ENCODE measurements at places on chromosomes 2 and 18. TPM values are rescaled to one million over a fixed set of nuclear protein-coding genes. Genes with fewer than 3 reads are reported as not detected.

DAW1 gene
- not detected for total RNA-seq

- H3K36me3 ChIP-seq = no peaks in the 10 kb centered on the region
- H3K27ac ChIP-seq = no peak overlapping the region
- no peaks in the 10 kb centered on the region for H3K4me1 ChIP-seq
- no peaks in the 10 kb centered on the region for H3K27me3 ChIP-seq
Measured at GRCh38 chr2:21939967-21940366, 816.2 kb downstream of the TDRD15 start.

GRCh38 chr2:43429369-43429768, 166.5 kb downstream of the THADA start:
- no peak for DNase-seq
- peaks cover 32% of the 10 kb centered on the region for H3K4me1 ChIP-seq
- no peak overlapping the region for H3K27ac ChIP-seq
- H3K36me3 ChIP-seq = peaks cover 33% of the 10 kb centered on the region
- no peak overlapping the region for H3K4me3 ChIP-seq

DNA sequence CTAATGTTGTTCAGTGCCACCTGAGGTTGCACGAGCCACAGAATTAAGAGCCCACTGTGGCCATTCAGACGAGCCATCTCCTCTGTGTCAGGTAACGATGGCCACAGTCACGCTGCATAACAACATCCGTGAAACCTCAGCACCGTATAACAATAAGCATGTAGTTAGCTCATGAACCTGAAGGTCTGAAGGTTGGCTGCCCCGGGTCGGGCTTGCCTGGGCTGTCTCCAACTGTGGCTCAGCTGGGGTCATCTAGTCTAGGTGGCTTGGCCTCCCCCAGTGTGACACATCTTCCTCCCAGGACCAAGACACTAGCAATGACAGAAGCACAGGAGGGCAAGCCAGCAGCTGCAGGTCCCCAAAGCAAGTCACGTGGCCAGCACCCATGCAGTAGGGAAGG, 258.0 kb downstream of the GLI2 start:
- peaks cover 2% of the 10 kb centered on the region for H3K27me3 ChIP-seq
- no peak for DNase-seq
- no peaks in the 10 kb centered on the region for H3K4me1 ChIP-seq
- no peaks in the 10 kb centered on the region for H3K36me3 ChIP-seq

- no peak for DNase-seq
- no peaks in the 10 kb centered on the region for H3K36me3 ChIP-seq
- no peak overlapping the region for H3K4me3 ChIP-seq
- no peak overlapping the region for H3K27ac ChIP-seq
- no peaks in the 10 kb centered on the region for H3K4me1 ChIP-seq
Measured at GRCh38 chr2:240959214-240959940, 39.0 kb upstream of the SNED1 start.

GRCh38 chr2:85342156-85342555, 12.2 kb downstream of the RETSAT start:
- H3K4me1 ChIP-seq = no peaks in the 10 kb centered on the region
- no peak for DNase-seq
- no peak overlapping the region for H3K27ac ChIP-seq
- H3K36me3 ChIP-seq = peaks cover 15% of the 10 kb centered on the region

GRCh38 chr2:74188018-74188601, 9.4 kb upstream of the MOB1A start:
- no peak for DNase-seq
- H3K27me3 ChIP-seq = peaks cover 2% of the 10 kb centered on the region
- peaks cover 8% of the 10 kb centered on the region for H3K4me1 ChIP-seq
- no peak overlapping the region for H3K4me3 ChIP-seq

- no peak overlapping the region for H3K27ac ChIP-seq
- H3K4me3 ChIP-seq = no peak overlapping the region
- no peak for DNase-seq
- H3K4me1 ChIP-seq = no peaks in the 10 kb centered on the region
- peaks cover 3% of the 10 kb centered on the region for H3K27me3 ChIP-seq
Measured at GRCh38 chr2:235419996-235420395, 73.8 kb upstream of the AGAP1 start.

DNA sequence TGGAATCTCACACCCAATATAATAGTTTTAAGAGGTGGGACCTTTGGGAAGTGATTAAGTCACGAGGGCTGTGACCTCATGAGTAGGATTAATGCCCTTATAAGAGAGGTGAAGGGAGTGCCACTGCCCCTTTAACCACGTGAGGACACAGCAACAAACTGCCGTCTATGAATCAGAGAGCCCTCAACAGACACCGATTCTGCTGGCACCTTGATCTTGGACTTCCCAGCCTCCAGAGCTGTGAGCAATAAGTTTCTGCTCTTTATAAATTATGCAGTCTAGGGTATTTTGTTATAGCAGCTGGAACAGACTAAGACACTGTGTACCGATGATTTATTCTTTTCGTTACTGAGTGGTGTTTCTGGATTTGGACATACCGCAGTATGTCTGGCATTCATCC, 56.2 kb downstream of the RRM2 start:
- H3K27ac ChIP-seq = no peak overlapping the region
- no peak for DNase-seq
- no peaks in the 10 kb centered on the region for H3K4me1 ChIP-seq
- H3K4me3 ChIP-seq = no peak overlapping the region
- peaks cover 7% of the 10 kb centered on the region for H3K36me3 ChIP-seq
- H3K27me3 ChIP-seq = no peaks in the 10 kb centered on the region

DNA sequence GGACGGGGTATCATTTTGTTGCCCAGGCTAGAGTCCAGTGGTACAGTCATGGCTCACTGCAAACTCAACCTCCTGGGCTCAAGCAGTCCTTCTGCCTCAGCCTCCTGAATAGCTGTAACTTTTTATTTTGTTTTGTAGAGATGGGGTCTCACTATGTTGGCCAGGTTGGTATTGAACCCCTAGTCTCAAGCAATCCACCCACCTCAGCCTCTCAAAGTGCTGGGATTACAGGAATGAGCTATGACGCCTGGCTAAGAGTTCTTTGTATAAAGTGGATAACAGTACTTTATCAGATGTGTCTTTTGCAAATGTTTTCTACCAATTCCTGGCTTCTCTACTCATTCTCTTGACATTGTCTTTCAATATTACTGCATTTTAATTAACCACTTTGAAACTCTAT, 17.1 kb upstream of the NT5DC4 start:
- peaks cover 3% of the 10 kb centered on the region for H3K27me3 ChIP-seq
- no peak for DNase-seq
- H3K27ac ChIP-seq = no peak overlapping the region
- H3K4me3 ChIP-seq = no peak overlapping the region
- peaks cover 37% of the 10 kb centered on the region for H3K4me1 ChIP-seq

Data from activated CD4-positive, alpha-beta memory T cell treated with anti-CD3 and anti-CD28 coated beads for 36 hours (primary cell).